COR-L47 (cell line): ENCODE measurements at places on chromosomes 11 and 22.

DNA sequence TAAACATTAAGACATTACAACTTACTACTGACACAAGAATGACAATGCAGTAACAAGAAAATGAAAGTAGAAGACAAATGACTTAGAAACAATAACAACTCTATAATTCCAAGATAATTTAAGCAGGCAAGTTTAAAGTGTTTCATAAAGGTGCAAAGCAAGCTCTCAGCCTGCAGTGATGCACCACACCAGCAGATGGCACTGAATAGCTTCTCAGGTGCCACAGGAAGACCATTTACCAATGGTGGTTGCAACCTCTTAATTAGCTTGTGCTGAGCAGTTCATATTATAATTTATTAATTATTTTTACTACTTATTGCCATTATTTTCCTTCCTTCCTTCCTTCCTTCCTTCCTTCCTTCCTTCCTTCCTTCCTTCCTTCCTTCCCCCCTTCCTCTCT is 60.6 kb downstream of the NXPE2 start:
- DNase-seq, result peak; percentile 68

DNA sequence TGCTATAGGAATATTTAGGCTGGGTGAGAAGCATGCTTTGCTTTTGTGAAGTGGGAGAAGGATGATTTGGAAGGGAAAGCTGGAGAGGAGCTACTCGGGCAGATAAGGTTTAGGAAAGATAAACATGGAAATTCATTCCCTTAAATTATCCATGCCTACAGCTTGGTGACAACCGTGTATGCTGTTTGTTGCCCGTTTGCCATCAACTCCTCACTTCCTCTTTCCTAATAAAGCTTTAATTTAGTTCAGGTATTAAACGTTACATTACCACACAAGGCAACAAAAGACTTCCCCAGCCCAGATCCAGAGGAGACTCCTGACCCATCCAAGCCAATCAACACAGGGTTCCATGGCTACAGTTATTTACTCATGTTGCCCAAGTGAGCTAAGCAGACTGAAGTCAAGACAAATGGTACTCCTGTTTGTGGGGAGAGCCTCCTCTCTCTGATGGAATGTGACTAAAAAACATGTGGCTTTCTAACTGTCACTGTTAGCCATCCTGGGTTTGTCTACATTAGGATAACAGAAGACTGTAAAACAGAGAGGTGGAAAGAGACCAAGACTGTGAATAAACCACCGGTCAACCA is 101.7 kb upstream of the GRAMD1B start:
- no peak for DNase-seq

GRCh38 chr11:10893714-10894151 is 35.9 kb upstream of the ZBED5 start:
- DNase-seq, result no peak

DNA sequence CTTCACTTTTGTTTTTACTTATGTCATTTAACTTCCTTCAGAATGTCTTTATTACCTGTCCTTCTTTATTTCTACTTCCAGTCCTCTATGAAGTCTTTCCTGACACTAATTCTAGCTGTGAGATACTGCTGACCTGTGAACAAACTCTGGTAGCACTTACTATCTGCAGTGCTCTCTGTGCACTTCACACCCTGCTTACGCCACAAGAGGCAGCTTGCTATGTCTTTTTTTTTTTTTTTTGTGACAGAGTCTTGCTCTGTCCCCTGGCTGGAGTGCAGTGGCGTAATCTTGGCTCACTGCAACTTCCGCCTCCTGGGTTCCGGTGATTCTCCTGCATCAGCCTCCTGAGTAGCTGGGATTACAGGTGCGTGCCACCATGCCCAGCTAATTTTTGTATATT is 10.7 kb downstream of the STIM1 start:
- no peak for DNase-seq

- DNase-seq, result no peak
These were observed 82.5 kb downstream of the SGSM3 start for GRCh38 chr22:40452730-40453487.

DNA sequence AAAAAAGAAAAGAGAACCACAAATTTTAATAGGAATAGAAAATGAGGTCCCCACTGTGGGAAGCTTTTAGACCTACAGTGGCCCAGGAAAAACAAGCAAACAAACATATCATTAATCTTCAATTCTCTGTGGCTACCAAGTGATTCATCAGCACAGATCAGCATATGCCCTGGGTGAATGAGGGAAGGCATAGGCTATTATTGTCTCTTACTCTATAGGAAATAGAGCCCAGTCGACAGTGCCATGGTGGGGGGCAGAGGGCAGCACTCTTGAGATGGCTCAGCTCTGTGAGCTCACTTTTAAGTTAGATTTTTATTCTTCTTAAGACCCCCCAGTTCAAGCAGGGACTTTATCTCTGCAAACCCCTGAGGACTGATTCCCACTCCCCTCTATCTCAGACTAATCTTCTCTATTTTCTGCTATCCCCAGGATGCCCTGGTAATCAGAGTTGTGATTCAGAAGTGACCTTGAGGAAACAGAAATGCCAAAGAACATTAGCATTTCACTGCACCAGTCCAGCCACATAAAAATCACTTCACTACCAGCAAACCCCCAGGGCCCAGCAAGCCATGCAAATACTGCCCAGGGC is 9.5 kb upstream of the FEZ1 start:
- no peak for DNase-seq

DNA sequence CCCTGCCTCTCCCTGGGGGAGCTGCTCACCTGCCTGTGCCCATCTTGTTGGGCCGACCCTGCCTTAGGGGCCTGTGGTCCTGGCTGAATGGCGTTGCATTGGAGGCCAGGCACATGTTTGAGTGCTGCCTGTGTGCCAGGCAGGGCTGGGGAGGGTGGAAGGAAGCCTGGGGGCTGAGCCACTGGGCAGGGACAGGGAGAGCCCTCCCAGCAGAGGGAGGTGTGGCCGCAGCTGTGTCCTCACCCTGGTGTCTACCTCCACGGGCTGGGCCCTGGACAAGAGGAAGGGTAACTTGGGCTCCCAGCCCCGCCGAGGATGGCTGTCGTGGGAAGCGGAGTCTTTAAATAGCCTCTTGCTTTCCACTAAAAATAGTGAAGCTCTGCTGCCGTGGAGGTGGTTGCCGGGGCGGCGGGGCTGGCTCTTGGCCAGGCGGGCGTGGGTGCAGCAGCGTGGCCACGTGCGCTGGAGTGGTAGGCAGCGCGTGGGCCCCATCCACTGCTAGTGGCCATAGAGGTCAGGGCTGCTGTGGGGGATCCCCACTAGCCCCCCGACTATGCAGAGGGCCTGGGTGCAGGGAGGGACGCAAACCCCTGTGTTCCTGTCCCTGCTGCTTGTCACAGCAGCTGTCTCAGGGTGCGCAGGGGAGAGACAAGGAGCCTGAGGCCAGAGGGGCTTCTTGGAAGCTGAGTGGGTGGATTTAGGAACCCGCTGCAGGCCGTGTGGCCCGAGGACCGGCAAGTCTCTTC is 6.2 kb downstream of the ZDHHC8 start:
- DNase-seq, result no peak

- no peak for DNase-seq
These were observed 530.2 kb downstream of the DLG2 start for GRCh38 chr11:85096939-85097338.

DNA sequence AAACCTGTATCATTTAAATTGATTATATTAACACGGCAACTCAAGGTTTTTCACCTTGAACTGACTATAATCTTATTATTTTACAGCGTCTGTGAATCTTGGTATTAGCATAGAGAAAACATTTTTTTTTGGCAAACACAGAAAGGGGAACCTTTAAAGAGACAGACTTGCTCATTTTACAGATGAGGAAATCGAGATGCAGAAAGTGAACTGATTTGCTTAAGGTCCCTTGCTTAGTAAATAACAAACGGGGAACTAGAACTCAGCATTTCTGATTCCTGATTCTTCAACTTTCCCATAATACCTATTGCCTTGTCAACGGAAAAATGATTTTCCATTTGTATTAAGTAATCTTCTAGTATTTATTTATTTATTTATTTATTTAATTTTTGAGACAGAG is 33.2 kb upstream of the CECR2 start:
- DNase-seq, result no peak

GRCh38 chr11:32317643-32318042 is 117.7 kb downstream of the WT1 start:
- no peak for DNase-seq

DNA sequence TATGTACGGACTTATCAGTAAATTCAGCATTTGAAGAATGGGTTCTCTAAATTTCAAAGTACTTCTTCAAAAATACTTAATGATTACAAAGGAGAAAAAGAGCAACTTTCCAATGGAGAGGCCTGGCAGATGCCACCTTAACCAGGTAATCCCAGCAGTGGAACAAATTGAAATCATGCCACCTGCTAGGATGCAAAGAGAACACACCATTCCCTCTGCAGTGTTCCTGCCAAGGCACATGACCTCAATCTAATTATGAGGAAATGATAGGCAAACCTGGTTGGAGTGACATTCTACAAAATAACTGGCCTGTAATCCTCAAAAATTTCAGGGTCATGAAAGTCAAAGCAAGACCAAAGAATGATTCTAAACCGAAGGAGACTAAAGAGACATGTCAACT is 21.5 kb downstream of the TNRC6B start:
- DNase-seq, result no peak
